Stimulated activated CD8-positive, alpha-beta memory T cell treated with anti-CD3 and anti-CD28 coated beads, Interleukin-15, amount 100 ng/mL, for 48 hours (primary cell): ENCODE measurements at places on chromosomes 7 and 10.

- no peak for DNase-seq
Measured at GRCh38 chr7:32116436-32116835, 46.2 kb upstream of the PDE1C start.

GRCh38 chr7:112853422-112853821 lies 63.2 kb upstream of the TMEM168 start:
- no peak for DNase-seq

DNA sequence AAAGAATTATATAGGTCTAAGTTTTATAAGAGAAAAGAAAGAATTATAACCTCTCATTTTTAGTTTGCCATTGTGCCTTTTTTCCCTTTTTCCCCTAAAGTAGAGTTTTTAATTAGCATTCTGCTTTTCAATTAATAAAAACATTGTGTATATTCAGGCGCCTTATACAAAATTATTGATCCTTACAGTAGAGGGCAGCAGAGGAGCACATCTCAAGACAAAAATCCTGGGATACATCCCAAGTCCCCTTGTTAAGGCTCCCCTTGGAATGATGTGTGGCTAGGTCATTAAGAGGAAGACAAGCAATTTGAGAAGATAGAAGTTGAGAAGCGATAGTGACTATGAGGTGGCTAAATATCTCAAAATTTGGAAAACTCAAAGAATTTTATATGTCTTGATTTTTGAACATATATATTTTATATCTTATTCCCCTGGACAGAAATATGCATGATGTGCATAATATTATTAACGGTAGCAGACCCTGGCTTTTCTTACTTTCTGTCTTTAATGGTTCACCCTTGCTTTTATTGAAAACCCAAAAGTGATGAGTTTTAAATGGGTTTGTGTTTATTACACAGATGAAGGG lies 19.1 kb upstream of the TPK1 start:
- no peak for DNase-seq

GRCh38 chr10:47178537-47179290 lies 121.3 kb upstream of the GDF10 start:
- DNase-seq, result no peak

DNA sequence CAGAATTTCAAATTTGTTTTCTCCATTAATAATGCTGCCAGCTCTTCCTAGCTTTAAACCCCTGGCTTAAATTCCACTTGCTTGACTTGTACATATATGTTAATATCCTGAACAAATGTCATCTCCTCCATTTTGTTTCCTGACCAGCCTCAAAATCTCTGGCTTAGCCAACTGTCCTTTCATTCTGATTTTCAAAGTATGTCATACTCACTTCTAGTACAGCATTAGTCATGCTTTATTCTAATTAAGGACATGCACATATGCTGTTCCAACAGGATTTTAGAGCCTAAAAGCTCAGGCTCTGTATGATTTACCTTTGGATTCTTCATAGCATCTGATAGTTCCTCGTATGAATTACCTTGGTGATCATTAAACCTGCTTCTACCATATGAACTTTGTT lies 158.3 kb downstream of the ZNF438 start:
- DNase-seq, result no peak

GRCh38 chr7:1856888-1857441 lies 186.9 kb downstream of the ELFN1 start:
- no peak for DNase-seq

GRCh38 chr7:5179756-5180155 lies 10.3 kb upstream of the WIPI2 start:
- no peak for DNase-seq

DNA sequence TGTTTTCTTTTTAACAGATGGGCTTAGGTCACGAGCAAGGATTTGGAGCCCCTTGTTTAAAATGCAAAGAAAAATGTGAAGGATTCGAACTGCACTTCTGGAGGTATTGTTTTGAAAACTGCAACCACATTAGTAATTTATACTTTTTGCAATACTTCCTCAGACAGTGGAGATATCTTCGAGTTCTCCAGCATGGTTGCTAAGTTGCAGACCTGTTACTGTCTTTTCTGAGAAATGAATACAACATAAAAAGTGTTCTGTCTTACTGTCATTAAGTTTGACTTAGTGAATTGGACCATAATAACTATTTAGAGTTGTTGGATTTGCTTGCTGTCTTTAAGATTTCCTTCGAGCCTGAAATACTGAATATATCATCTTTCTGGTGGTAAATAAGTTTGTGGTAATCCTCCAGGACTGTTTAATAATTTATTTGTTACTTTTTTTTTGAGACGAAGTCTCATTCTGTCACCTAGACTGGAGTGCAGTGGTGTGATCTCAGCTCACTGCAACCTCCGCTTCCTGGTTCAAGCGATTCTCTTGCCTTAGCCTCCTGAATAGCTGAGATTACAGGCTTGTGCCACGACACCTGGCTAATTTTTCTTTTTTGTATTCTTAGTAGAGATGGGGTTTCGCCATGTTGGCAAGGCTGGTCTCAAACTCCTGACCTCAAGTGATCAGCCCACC lies 24.3 kb downstream of the TES start:
- no peak for DNase-seq

GRCh38 chr7:143288836-143289235 lies 685 bp downstream of the CASP2 start:
- DNase-seq, result no peak

- no peak for DNase-seq
Measured at GRCh38 chr7:44147026-44147991, 6.2 kb upstream of the MYL7 start.

DNA sequence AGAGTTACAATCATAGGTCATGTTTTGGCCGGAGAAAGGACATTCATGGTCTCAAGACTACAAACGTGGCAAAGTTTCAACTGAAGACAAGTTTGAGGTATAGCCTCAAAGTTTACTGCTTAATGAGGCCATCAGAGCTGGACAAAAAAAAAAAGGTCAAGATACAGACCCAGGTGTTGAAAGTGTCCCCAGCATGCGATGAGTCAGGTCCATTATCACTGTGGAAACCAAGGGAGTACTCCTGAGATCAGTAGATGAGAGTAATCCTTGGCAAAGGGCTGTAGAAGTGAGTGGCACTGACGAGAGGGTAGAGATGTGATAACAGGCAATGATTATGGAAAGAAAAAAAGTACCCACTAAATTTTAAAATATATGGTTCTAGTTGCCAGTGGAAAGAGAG lies 80.1 kb upstream of the LRRN3 start:
- DNase-seq, result no peak

DNA sequence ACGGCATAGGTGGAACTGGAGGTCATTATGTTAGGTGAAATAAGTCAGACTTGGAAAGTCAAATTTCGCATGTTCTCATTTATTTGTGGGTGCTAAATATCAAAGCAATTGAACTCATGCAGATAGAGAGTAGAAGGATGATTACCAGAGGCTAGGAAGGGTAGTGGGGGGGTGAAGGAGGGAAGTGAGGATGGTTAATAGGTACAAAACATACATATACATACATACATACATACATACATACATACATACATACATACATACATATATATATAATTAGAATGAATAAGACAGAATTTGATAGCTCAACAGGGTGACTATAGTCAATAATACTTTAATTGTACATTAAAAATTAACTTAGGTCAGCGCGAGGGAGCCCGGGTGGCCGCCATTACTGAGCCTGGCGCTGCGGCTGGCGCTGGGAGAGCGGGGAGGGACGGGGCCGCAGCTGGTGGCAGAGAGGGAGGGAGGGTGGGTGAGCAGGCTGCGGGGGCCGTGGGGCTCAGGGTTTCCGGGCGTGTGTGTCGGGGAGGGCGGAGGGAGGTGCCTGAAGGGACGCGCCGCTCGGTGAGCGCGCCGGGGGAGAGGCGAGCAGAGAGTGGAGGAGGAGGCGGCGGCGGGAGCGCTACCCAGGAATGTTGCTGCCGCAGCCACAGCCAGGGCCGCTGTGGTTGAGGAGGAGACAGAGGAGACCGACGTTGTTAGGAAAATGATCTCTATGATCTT lies 85.8 kb upstream of the EGFR start:
- no peak for DNase-seq

- DNase-seq, result no peak
Measured at GRCh38 chr7:36171503-36171902, 18.4 kb downstream of the EEPD1 start.

DNA sequence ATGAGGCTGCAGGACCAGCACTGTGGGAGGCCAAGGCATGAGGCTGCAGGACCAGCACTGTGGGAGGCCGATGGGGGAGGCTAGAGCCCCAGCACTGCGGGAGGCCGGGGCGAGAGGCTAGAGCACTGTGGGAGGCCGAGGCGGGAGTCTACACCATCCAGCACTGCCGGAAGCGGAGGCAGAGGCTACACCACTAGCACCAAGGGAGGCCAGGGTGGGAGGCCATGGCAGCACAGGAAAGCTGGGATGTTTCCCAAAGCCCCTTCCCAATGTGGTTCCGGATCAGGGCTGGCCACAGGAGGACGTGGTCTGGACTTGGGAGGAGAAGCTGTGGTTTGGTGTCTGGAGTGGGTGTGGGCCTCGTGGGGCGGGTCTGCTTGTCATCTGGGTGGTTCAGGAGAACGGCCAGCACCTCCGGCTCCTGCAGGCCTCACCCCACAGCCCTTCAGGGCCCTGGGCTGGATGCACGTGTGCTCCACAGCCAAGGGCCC lies 43.6 kb downstream of the PDGFA start:
- DNase-seq, result no peak

- DNase-seq, result no peak
Measured at GRCh38 chr10:94069884-94070283, 76.2 kb downstream of the PLCE1 start.

GRCh38 chr10:4034907-4035598 lies 250.0 kb upstream of the KLF6 start:
- DNase-seq, result no peak

- DNase-seq, result no peak
Measured at GRCh38 chr7:70618020-70618551, 513.9 kb upstream of the GALNT17 start.

- no peak for DNase-seq
Measured at GRCh38 chr7:158657189-158657746, 47.3 kb downstream of the NCAPG2 start.

DNA sequence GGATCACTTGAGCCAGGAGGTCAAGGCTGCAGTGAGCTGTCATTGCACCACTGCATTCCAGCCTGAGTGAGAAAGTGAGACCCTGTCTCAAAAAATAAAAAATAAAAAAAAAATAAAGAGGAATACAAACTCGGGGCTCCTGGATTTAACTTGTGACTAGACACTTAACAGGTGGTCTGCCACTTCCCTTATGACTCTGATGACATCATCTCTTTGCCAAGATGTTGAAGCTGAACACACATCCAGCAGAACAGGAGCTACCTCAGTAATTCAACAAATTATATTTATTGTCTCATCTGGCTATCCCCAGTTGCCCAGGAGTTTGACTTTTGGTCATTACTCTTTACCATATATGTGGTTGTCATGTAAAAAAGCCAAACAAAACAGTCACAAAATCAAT lies 35.3 kb downstream of the NEUROD6 start:
- no peak for DNase-seq

DNA sequence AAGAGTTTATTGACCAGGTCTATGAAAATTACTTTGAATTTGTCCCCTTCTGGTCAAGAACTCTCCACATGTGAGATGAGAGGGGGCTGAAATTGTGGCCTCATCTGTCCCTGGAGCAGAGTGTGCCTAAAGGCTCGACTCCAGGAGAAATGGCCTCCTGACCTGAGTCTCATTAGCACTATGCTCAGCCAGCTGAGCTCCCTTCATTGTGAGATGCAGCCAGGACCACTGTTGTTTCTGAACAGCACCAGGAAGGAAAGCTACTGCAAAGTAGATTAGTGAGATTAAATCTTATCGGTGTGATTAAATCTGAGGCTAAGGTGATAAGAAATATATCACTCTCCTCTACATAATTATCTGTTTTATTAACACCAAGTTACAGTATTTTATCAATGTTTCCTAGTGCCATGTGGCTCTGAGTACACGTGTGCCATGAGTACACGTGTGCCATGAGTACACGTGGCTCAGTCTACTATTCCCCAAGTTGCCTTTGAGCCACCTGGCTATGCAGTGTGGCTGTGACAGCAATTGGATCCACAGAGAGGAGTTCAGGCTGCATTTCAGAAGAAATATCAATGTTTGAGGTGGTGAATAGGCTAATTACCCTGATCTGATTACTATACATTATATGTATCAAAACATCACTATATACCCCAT lies 126.9 kb downstream of the IPMK start:
- DNase-seq, result no peak

DNA sequence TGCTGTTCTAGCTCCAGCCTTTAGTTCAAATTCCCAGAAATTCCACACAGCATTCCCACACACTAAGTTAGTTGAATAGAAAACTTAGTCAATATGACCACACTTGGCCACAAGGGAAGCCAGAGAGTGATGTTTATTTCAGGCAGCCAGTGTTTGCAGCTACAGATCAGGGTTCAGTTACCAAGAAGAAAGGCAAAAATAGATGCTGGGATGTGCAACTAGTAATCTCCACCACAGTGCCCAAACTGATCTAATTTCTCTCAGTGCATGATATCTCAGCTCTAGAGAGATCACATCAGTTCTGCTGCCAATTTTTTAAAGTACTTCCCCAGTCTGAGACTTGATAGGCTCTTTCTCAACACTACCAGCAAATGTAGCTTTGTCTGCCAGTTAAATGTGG lies 17.6 kb downstream of the SLF2 start:
- DNase-seq, result no peak

- no peak for DNase-seq
Measured at GRCh38 chr10:14240253-14241189, 90.2 kb downstream of the FRMD4A start.

- no peak for DNase-seq
Measured at GRCh38 chr7:132998763-132999162, 83.1 kb downstream of the CHCHD3 start.

DNA sequence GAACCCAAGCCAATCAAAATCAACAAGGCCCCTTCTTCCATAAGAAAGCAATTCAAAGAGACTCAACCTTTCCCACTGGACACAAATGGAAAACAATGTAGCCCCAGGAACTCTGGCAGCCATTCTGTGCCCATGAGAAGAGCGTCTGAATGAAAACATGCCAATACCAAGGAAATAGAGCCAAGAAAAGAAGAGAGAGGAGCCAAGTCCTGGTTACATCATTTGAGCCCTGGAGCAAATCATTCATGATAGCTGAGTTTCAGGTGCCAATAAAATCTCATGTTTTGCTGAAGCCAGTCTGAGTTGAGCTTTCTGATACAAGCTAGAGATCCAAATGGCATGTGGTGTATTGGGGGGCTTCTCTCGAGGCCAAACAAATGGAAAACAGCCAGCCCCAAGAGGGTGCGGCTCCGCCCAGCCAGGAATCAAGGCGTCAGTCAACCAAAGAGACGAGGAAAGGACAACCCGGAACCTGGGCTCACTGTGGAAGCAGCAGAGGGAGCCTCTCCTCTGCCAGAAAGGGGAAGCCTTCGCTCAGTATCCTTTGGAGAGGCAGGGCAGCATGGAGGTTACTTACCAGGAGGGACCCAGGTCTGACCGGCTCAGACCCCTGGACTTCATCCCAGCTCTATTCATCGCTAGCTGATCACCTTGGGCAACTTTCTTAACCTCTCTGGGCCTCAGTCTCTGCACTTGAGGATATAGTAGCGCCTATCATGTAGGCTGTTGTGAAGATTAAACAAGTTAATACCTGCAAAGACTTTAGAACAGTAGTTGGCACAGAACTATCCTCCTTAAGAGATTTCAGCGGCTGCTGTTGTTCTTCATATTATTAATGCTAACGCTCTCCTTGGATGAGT lies 61.8 kb downstream of the OAT start:
- DNase-seq, result no peak
